ENCODE measurements at places on chromosomes 5 and 9. TPM values are rescaled to one million over a fixed set of nuclear protein-coding genes. Genes with fewer than 3 reads are reported as not detected.

Gene SLC6A3
- not detected for total RNA-seq

GRCh38 chr5:126794157-126794828, 17.4 kb downstream of the LMNB1 start:
- DNase-seq: no peak
- no peaks in the 10 kb centered on the region for H3K27me3 ChIP-seq

GRCh38 chr5:169795338-169795737, 158.3 kb downstream of the DOCK2 start:
- peak overlapping the region; percentile 0 for H3K27ac ChIP-seq
- peaks cover 58% of the 10 kb centered on the region for H3K36me3 ChIP-seq
- no peak for DNase-seq
- H3K4me1 ChIP-seq: peaks cover 29% of the 10 kb centered on the region
- no peaks in the 10 kb centered on the region for H3K27me3 ChIP-seq
- no peak overlapping the region for H3K4me3 ChIP-seq

- no peak for DNase-seq
- no peaks in the 10 kb centered on the region for H3K36me3 ChIP-seq
- H3K4me3 ChIP-seq: no peak overlapping the region
Observed at GRCh38 chr5:155082401-155082800, 68.8 kb downstream of the KIF4B start.

DNA sequence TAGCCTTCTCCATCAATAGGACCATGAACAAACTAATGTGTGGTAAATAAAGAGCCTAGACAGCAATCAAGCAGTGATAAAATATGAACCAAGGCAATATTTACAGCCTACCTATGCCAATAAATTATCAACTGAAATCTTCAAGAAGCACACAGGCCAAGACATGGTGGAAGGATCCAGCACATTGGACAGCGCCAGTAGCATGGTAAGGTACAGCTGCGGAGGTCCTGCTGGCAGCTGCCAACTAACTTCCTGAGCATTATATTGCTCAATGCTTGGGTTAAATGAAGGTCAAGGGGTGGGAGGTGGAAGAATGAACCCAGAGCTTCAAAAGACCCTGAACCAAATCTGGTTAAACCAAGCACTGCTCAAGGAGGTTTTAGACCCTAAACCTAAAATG, 16.5 kb upstream of the SPDL1 start:
- H3K27me3 ChIP-seq: peaks cover 19% of the 10 kb centered on the region
- no peaks in the 10 kb centered on the region for H3K36me3 ChIP-seq
- H3K27ac ChIP-seq: no peak overlapping the region
- DNase-seq: no peak
- H3K4me1 ChIP-seq: no peaks in the 10 kb centered on the region
